Activated CD4-positive, alpha-beta memory T cell treated with anti-CD3 and anti-CD28 coated beads, Interleukin-2, amount 10 ng/mL, durations not matched to agents 7 days and 5 days (primary cell): ENCODE measurements at places on chromosomes 13 and 19.

GRCh38 chr19:41904118-41904870, 21.3 kb downstream of the ARHGEF1 start:
- DNase-seq = no peak

- DNase-seq = no peak
Observed at GRCh38 chr13:110886870-110887596, 27.8 kb downstream of the ANKRD10 start.

DNA sequence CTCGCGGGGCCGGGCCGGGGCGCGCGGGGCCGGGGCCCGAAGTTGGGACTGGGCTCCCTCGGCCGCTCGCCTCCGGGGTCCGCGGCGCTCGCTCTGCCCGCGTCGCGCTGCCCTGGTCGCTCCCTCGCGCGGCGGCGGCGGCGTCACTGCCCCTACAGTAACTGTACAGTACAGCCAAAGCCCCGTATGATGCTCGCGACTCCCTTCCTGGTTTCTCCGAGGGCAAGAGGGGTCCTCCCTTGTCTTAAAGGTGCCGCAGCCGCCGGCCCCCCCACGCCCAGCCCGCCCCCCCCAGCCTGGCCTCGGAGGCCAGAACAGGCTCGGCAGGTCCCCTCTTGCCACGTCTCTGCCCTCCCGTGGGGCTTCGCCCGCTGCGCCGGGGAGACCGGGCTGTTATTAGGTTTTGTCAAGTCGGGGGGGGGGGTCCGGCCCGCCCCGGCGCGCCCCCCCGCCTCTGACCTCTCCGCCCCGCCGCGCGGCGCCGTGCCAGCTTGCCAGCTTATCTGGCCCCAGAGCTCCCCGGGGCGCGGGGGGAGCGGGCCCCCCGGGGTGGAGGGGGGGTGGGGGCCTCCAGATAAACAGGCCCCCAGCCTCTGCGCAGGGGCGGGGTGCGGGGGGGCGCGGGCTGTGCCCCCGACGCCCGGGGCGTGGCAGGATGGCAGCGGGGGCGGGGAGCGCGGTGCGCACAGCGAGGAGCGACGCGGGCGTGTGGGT, at the start of gene ZBTB7A:
Gene ZBTB7A, minus strand, starts transcription at position 218 of the 714 bp plus-strand sequence. CDS start 11,667 bp downstream, outside the sequence.
- DNase-seq = peak; percentile 83

GRCh38 chr13:24503379-24503696, 9.2 kb downstream of the PARP4 start:
- DNase-seq = no peak

- DNase-seq = no peak
Observed at GRCh38 chr19:55320844-55321419, 4.2 kb downstream of the TMEM150B start.

- DNase-seq = peak; percentile 74
Observed at GRCh38 chr19:50817941-50818858, 5.4 kb downstream of the KLK1 start.

GRCh38 chr19:10636304-10636972, 11.1 kb downstream of the SLC44A2 start:
- DNase-seq = no peak

DNA sequence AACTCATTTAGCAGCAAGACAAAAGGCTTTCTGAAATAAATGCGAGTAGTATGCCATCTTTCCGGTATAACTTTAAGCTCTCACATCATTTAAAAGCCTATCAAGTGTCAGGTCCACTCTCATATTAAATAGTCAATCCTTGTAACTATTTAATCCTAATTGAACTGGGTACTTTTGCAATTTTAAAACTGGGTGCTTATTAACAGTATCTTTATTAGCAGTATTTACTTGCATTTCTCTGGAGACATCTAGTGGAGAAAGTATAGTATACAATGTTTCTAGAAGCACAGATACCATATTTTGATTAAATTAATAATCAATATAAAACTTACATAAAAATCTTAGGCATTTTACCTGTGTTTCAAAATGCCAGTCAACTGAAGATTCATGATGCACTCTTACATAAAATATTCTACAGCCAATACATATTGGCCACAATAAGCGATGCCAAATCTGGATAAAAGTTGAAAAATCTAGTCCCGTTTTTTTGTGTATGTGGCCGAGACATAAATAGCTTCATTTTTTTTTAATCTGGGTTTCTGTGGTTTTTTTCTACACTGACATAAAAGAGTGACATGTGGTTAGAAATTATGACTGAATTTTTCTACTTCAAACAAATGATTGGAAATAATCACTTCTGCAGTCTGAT, 4.3 kb upstream of the POSTN start:
- DNase-seq = no peak

DNA sequence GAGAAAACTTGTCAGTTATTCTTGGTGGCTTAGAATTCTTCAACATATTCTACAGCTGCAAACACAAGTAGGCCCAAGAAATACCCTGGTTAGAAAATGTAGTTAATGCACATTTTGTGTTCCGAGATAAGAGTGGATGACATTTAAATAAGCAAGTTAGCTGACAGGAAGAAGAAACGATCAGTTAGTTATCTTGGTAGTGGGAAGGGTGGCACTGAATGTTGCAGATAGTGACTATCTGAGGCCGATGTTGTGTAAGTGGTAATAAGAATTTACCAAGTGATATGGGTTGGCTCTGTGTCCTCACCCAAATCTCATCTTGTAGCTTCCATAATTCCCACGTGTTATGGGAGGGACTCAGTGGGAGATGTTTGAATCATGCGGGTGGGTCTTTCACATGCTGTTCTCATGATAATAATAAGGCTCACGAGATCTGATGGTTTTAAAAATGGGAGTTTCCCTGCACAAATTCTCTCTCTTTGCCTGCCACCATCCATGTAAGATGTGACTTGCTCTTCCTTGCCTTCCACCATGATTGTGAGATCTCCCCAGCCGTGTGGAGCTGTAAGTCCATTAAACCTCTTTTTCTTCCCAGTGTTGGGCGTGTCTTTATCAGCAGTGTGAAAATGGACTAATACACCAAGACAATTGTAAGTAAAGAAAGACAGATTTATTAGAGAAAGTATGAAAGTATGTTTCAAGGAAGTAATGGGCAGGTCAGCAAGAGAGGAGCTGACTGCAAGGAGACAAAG, 10.9 kb upstream of the AKAP11 start:
- no peak for DNase-seq

- no peak for DNase-seq
Observed at GRCh38 chr13:98312606-98313005, 135.5 kb upstream of the RNF113B start.

GRCh38 chr19:31723101-31723500, 373.9 kb upstream of the TSHZ3 start:
- no peak for DNase-seq

- no peak for DNase-seq
Observed at GRCh38 chr13:21429211-21429610, 29.9 kb downstream of the ZDHHC20 start.
